ENCODE measurements at places on chromosomes 16 and 17.

DNA sequence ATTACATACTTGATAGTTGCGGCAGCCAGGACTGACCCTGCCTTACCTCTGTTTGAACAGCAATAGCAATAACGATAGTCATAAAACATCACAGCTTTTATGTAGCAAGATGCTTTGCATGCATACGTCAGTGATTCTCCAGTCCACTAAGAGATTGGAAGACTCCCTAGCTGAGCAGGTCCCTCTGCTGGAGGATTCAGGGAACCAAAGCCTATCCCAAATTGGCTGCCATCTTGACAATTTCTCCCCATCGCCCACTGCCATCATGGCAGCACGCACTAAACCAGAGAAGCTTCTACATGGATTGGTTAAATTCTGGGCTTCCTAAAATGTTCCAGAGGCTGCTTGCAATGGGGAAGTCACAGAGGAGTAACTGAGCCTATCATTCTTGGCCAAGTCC lies 360.6 kb upstream of the XYLT1 start:
- DNase-seq: no peak

DNA sequence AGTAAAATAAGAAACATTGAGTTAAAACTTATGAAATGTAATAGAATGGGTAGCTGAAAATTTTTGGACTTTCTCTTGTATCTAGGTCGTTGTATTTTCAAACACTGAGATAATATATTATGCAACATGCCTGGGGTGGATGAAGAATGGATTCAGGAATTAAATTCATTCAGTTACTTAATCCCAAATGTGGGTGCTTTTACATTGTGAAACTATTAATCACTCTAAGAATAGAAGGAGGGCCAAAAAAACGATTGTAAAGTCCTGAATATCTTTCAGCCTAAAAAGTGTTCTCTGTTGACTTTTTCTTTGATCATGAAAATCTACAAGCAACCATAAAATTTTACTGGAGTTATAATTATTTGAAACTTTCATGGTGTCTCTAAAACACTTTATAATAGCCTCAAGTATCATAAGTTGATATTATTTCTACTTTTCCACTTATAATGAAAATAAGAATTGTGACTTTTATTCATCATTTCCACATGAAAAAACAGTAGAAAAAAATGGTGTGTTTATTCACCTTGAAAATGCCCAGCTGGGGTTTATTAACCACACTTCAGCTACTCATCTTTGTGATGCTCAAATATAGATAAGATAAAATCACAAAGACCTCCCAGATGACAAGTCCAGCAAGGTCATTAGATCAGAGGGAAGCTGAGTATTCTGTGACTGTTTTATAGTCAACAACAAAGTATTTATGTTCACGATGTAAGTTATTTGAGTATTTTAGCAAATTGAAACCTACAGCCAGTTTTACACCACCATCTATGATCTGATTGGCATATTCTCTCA lies 619.9 kb upstream of the SOX9 start:
- DNase-seq: no peak

DNA sequence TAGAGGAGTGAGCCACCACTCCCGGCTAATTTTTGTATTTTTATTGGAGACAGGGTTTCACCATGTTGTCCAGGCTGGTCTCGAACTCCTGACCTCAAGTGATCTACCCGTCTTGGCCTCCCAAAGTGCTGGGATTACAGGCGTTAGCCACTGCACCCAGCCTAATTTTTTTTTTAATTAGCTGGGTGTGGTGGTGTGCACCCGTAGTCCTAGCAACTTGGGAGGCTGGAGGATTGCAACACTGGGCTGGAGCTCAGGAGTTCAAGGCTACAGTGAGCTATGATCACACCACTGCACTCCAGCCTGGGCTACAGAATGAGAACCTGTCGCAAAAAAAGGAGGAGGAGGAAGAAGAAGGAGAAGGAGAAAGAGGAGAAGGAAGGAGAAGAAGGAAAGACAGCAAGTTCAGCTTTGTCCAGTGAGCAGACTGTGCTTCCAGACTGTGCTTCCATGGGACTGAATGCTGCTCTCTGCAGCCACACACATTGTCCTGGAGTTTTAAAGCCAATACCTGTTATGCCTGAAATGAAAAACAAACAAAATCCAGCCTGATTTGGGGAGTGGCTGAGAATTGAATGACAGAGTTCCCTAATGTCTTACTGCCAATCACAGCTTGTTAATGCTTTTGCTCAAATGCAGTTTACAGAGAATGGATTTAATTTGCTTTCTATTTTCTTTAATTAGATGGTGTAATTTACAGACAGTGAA lies 2.8 kb upstream of the TNFRSF13B start:
- no peak for DNase-seq

DNA sequence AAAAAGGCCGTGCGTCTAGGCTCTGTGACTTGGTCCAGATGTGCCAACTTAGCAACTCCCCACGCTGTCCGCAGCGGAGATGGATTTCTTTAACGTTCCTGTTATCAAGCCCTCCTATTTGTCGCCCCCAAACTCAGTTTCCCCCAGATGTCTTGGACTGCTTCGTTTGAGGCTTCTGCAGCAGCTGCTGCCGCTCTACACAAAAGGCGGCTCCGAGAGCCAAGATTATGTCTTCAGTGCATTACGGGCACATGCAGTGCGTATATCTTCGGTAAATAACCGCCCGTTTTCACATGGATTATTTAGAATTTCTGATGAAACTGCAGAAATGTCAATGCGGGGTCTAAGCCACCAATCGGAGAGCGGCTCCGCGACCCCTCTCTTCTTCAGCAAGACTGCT lies 240.6 kb upstream of the ZFHX3 start:
- no peak for DNase-seq

DNA sequence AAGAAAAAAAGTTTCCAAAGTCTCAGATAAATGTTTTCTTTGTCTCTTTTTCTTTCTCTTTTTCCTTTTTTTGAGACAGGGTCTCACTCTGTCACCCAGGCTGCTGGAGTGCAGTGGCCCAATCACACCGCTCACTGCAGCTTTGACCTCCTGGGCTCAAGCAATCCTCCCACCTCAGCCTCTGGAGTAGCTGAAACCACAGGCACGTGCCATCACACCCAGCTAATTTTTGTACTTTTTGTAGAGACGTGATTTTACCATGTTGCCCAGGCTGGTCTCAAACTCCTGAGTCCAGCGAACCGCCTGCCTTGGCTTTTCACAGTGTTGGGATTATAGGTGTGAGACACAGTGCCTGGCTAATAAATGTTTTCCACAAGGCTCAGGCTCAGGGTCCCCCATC lies 53.3 kb upstream of the KSR1 start:
- no peak for DNase-seq

DNA sequence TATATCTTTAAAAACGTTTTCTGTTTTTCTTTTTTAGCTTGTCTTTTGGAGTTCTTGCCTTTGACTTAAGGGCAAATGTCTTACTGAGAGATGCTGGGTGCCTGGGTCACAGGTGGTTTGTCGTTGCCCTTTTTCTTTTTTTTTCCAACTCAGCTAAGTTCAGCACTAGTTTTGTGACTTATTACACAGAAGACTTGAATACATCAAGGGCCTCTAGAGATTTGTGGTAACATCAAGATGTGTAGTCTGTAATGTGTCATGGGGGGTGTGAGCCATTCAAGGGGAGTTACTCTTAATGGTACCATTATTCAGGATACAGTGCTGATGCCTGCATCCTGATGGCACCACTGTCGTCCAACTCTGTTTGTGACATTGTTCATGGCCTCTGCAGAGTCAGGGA lies 95.1 kb downstream of the PRKCA start:
- DNase-seq: no peak

DNA sequence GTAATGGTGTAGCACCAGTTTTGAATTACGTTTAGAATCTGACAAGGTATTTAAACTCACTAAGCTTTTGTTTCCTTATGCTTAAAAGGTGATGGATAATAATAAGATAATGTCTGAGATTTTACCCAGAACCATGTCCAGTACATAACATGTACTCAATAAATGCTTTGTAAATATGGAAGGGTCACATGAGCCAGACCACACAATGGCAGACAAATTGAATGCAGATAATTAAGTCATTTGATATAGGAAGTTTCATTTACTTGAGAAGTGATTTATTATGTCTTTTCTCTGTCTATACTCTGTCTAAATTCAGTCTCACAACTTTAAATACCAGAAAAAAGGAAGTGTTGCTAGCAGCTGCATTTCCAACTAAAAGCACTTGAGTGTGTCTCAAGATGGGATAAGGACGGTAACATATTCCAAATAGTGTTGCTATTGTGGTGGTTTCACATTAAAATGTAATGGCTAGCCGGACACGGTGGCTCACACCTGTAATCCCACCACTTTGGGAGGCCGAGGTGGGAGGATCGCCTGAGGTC lies 52.5 kb upstream of the DHX40 start:
- peak; percentile 62 for DNase-seq

DNA sequence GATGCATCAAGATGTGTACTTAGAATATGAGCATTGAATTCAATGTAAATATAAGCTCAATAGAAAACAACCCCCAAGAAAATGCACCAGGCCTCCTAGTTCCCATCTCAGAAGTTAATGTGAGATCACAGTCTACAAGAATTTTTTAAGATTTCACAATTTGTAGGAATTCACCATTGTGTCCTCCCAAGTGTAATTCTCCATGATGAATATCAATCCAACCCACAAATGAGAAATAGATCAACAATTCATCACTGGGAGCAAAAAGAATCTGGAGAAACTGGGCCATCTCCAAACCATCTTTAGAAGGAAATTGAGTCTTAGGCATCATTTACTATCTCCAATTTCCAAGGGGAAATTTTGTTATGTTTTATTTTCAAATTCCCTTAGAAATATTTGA lies 310.5 kb upstream of the GOT2 start:
- DNase-seq: no peak

DNA sequence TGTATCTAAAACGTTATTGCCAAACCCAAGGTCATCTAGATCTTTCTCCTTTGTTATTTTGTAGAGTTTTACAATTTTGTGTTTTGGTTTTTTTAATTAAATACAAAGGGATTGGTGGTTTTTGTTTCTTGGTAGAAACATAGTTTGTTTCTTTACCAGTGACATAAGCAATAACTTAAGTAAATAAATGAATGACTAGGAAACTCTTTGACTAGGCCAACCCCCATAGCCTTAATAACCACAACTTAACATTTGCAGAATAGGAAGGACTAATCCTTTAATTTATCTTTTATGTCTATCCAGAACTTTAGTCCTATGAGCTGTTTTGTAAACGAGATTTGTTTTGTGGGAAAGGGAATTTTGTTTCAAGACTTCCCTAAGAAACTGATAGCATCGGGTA lies 162.5 kb downstream of the PRKCA start:
- DNase-seq: no peak

GRCh38 chr16:70396246-70396904 lies 42.5 kb downstream of the ST3GAL2 start:
- no peak for DNase-seq

DNA sequence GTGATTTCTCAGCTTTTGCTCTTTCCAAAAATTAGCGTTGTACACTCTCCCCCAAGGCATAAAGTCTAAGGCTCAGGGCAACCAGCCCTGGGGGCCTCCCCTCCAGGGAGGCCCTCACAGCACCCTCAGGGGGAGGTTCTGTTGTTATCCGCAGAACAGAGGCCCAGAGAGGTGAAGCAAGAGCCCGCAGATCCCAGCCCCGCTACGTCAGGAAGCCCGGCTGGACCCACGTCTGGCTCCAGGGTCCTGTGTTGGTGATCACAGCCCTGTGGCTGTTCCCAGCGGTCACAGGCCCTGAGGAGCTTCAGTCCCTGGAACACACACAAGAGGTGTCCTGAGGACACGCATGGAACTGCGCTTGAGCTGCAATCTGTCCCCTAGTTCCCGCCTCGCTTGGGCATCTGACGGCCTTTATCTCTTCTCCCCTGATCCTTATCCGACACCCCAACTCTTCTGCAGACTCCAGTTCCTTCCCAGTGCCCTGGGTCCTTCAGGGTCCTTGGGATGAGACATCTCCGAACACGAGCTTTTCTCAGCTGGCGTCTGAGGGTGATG lies 1.1 kb upstream of the ZG16B start:
- no peak for DNase-seq

- no peak for DNase-seq
Measured at GRCh38 chr16:16155234-16155633, 68.1 kb downstream of the ABCC6 start.

DNA sequence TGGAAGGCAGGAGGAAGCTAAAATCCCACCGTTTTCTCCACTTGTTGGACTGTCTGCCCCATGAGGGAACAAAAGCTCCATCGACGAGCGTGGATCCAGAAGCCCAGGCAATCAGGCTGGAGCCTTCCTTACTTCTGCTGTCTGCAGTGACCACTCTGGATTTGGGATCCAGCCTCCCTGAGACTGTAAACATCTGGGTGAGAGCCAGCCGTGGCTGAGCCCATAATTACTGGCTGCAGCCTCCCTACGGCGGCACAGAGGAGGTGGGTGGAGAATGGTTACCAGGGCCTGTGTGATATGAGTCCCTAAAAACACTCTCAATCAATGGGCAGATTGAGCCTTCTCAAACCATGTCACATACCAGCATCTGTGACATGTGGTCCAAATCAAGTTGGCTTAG lies 158.2 kb downstream of the FOXL1 start:
- no peak for DNase-seq

GRCh38 chr16:66851166-66851964 lies 7.2 kb downstream of the CA7 start:
- no peak for DNase-seq

DNA sequence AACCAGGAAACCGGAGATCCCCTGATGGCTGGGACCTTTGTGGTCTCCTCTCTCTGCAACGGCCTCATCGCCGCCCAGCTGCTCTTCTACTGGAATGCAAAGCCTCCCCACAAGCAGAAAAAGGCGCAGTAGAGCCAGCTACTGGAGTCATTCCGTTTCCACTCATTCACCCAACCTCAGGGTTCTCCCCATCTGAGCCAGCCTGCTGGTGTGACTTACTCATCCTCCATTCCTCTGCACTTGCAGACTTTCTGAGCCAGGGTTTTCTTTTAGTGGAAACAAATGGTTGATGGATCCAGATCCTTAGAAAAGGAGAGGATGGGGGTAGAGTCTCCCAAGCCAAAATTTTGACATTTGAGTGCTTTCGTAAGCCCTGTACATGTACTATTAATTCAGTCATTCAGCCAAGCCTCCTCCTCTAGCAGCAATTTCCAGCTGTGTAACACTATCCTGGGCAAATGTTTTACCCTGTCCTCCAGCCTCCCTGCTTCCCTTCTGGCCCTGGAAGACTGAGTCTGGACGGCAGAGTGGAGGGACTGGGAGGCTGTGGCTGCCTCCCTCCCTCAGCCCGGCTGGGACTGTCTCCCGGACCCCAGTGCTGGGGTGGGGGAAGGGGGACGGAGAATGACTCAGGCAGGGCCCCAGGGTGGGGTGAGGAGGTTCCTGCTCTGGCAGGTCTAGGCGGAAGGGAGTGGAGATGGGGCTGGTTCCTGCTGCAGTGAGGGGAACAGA lies 2.3 kb downstream of the SOX15 start:
- no peak for DNase-seq
